NCI-H748 treated with DMSO at 0.1 percent for 48 hours (cell line): ENCODE measurements at places on chromosomes 4 and X.

GRCh38 chr4:87476934-87477333, 52.2 kb downstream of the SPARCL1 start:
- no peak for DNase-seq

DNA sequence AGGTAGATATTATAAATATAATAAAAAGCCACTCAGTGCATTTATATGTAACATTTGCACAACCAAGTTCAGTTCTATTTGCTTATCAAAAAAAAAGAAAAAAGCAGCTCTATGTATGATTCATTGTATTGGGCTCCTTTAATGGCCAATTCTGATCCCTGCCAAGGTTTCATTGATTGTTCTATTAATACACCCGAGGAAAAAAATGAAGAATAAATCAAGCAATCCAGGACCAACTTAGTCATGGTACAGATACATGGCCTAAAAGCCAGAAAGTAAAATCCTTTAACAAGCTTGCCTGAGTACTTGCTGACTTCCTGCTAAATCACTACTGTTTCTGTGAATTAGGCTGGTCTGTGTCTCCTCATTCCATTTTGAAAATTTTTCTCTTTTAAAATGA, 77.6 kb upstream of the PCDH7 start:
- DNase-seq, result no peak

DNA sequence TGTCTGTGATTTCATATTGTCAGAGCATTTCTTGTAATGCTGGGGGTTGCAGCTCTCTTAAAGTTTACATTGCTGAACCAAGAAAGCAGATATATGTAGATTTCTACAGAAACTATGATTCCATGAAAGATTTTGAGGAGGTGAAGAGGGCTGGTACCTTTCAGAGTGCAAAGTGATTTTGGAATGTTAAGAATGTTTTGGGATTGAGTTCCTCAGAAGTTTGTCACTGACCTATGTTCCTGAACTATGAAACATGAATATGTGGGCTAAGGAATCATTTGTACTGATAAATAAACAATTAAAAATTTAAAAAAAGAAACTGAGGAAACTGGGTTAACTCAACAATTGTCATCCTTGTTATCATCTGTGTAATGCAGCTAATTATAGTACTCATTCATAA, 12.3 kb upstream of the CHIC2 start:
- no peak for DNase-seq

- no peak for DNase-seq
These were observed 26.5 kb downstream of the ELF4 start for GRCh38 chrX:130083656-130084382.
